ENCODE measurements at places on chromosomes 12 and 14.

- no peak for DNase-seq
Measured at GRCh38 chr12:92046557-92047392, 98.9 kb downstream of the BTG1 start.

DNA sequence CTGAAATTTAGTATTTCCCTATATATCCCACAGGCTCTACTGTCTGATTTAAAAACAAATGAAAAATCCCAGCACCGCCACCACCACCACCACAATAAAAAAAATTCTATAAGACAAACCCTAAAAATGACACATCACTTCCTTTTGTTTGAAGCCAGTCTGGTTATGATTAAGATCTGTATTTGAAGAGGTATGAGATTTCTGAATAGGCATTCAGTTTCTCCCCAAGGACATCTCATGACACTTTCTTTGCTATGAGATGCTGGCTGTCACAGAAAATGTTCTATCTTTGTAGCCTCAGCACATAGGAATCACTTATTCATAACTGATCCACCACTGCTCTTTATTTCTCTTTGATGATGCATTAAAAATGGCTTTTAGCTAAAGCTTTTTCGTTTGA lies 1071.0 kb downstream of the SLC6A15 start:
- DNase-seq = no peak

DNA sequence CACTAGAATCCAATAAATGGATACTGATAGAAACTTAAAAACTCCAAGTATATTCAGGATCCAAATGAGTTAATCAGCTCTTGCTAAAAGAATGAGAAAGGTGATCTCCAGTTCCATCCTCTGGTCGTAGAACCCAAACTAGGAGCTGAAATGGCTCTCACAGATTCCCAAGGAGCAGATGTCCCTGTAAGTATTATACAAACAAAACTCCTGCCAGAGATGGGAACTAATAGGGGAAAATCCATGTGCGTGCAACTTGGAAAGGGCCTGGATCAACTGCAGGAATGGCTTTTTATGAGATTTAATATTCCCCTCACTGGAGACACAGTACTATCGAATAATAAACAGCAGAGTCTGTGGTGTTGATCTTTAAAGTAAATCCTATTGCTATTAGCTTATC lies 309.2 kb upstream of the TBX3 start:
- no peak for DNase-seq

GRCh38 chr14:77044783-77045237 lies 16.3 kb upstream of the IRF2BPL start:
- no peak for DNase-seq

DNA sequence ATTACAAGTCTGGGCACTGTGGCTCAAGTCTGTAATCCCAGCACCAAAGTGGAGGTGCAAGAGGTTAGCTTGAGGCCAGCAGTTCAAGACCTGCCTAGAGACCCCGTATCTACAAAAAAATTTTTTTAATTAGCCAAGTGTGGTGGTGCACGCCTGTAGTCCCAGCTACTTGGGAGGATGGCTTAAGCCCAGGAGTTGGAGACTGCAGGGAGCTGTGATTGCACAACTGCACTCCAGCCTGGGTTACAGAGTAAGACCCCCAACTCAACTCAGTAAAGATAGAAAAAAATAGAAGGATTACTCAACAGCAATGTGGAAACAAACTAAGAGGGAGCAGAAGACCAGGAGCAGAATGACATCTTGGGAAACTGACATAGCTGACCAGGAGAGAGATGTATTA lies 13.3 kb downstream of the SBNO1 start:
- no peak for DNase-seq

- no peak for DNase-seq
Measured at GRCh38 chr14:65664436-65664835, 251.9 kb downstream of the FUT8 start.

GRCh38 chr12:58262796-58263195 lies 321.4 kb downstream of the ATP23 start:
- no peak for DNase-seq

DNA sequence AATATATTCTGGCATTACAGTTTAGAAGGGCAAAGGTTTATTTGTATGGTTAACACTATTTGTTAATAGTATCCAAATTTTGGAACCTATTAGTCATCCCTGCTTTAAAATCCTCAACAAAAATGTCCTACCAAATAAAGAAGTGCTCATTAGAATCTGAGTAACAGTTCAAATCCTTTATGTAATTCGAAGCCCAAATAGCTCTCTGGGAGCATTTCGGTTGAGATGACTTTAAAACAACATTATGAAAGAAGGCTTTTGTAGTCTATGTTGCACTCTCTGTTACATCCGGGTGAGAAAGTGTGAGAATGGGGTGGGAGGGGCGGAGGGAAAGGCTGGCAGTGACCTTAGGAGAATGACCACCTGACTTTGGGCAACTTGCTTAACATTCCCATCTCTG lies 59.7 kb downstream of the SLC38A1 start:
- no peak for DNase-seq

GRCh38 chr14:75435473-75435872 lies 7.7 kb downstream of the JDP2 start:
- DNase-seq = no peak

GRCh38 chr14:62709773-62710172 lies 335.5 kb downstream of the KCNH5 start:
- DNase-seq = no peak

GRCh38 chr12:2295941-2296461 lies 243.2 kb downstream of the CACNA1C start:
- DNase-seq = no peak

All from COR-L47 (cell line).